ENCODE measurements at places on chromosomes 7 and 10.

DNA sequence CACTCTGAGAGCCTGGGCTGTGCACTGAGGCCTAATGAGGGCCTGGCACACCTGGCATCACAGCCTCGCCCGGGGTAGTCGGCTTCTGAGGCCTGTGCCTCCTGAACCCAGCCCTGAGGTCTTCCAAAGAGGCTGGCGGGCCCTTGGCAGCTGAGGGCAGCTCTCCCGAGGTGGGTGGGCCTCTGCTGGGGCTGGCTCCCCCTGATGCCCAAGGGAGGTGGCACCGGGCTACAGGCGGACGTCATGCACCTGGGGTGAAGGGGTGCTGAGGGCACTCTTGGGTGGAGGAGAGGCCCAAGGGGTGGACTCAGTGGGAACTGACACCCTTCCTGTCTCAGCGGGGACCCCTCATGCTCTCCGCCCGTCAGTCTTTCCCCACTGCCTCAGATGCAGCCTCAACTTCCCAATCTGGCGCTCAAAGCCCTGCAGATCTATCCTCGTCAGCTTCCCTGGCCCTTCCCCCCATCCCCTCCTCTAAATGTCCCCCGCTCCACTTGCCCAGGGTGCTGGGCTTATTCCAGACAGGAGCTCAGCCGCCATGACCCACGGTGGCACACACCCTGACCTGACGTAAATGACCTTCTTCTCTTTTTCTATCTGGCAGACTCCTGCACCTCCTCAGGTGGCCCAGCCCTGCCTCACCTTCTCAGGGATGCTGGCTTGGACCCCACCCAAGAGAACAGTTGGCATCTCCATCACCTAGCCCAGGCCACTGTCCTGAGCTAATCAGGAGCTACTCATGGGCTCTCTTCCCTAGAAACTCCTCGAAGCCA, 38.2 kb downstream of the MYL10 start:
- no peak for DNase-seq

DNA sequence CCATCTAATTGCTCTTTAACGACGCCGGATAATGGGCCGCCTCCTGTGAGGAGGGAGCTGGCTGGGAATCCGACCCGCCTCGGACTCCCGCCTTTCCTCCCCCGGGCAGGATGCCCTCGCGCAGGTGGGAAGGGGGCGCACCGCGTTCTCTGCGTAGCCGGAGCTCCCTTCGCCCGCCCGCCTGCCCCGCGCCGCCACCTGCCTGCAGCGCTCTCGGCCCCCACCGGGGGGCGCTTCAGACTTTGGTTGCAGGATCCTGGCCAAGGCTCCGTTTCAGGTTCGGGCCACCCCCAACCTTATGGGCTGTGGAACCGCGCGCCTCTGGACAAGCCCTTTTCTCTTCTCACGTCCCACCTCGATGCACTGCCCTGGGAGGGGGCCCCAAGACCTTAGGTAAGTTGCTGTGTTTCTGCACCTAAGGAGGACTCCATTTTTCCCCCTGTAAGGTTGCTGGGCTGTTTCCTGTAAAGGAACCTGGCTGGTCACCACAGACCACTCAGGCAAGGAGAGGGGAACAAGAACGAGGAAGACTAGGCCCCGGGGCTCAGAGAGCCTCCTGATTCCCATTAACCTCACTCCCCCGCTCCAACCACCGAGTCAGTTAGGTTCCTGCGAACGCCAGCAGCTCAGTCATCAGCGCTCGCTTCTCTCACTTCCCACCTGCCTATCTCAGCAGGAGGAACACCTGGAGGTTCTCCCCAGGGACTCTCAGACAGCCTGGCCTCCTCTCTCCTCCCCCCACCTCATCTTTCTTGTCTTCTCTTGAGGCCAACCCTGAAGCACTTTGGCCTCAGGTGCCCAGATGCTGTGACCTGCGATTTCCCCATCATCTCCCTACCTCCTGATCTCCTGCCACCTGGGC, 11.3 kb upstream of the KAZALD1 start:
- DNase-seq, result peak; percentile 72

DNA sequence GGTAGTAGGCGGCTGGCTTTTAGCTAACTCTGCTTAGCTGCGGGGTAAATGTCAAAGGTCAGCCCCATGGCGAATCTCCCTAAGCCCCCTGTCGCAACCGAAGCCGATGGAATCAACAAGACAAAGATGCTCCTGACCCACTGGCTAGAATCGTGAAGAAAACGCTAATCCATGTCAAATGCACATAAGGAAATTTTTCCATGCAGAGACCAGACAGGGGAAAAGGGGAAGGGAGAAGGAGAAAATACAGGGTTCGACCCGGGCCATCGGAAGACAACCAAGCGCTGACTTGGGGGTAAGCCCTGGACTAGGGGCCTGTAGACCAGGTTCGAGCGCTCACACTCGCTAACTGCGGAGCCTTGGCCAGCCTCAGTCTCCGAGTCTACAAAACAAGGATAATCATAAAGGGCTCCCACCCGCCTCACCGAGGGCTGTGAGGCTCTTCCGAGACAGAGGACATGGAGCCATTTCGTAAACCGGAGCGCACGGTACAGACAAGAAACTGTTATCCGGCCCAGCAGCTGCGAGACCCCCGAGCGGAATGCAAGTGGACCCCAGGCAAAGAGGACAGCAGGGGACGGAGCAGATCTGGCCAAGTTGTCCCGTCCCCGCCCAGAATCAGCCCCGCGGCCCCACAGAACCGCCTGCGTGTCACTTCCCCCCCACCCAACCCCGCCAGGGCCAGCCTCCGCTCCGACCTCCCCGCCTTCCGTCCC, 507 bp downstream of the SAR1A start:
- peak; percentile 28 for DNase-seq

DNA sequence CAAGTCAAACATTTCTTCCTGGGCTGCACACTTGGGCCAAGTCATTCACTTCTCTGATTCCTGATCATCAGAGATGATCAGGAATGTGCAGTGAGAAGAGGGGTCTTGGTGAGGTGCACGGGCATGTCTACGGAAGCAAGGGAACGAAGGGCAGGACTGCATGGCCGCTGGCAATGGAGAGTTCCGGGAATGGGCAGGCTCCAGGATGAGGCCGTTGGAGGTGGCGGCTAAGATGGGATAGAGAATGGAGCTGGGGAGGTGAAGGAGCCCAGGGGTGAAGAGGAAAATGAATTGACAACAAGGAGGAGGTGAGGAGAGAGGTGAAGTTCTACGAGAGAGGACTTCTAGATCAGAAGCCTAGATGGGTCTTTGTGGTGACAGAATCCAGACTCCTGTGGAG, 260.0 kb downstream of the GRID1 start:
- no peak for DNase-seq

- no peak for DNase-seq
Observed at GRCh38 chr10:97195706-97196222, 10.0 kb upstream of the SLIT1 start.

DNA sequence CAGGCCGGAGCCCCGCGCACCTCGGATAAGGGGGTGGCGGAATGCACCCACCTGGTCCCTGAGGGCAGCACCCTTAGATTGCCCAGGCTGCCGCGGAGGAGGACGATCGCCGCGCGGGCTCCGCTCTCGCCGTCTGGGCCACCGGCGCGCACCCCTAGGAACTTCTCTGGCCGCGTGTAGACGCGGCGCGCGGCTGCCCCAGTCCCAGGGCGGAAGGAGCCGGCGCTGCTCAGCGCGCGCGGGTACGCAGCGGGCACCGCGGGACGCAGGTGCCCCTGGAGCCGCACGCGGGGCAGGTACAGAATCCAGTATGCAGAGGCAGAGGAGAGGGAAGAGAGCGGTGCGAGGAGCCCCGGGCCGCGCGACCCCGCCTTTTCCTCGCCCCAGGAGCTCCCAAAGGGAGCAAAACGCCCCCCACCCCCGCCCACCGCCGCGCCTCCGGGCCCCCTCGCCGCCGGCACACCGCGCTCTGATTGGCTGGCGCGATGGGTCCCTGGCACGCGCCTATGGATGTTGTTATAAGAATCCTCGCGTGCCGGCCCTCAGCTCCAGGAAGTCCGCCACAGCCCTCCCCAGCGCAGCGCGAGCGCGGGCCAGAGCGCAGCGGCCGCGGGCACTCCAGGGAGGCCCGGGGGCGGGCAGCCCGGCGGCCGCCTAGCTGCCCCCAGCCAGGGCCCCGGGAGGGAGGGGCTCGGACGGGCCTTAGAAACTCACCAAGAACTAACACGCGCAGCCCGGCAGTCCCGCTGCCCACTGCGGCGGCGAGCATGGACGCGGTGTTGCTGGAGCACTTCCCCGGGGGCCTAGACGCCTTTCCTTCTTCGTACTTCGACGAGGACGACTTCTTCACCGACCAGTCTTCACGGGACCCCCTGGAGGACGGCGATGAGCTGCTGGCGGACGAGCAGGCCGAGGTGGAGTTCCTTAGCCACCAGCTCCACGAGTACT, at the start of gene PTF1A:
Gene PTF1A (plus strand): TSS at position 549 of the 948 bp plus-strand sequence. CDS start 219 bp downstream, at position 768.
- DNase-seq, result no peak

- no peak for DNase-seq
Observed at GRCh38 chr7:99498546-99498944, 1.5 kb downstream of the ZNF394 start.
